ENCODE measurements at places on chromosomes 4 and X.

DNA sequence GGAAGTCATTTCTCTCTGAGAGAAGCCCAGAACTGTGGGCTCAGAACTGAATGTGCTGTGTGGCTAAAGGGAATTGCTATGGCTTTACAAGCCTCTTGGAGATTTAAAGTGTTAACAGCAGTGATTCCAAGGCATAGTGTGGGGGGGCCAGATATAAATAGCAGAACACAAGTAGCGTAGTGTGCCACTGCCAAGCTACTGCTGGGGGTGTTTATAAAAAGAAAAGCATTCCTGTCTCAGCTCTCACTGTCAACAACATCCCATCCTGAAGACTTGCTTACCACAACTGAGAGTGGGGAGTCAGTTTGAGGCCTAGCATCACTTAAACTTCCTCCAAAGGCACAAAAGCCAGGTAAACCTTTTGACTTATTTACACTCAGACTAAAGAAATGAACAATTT lies at the start of gene ART3:
TSS of gene ART3 (plus strand) at position 242 of the 400 bp plus-strand sequence. CDS start 1,181 bp downstream, outside the sequence.
- no peak for DNase-seq

DNA sequence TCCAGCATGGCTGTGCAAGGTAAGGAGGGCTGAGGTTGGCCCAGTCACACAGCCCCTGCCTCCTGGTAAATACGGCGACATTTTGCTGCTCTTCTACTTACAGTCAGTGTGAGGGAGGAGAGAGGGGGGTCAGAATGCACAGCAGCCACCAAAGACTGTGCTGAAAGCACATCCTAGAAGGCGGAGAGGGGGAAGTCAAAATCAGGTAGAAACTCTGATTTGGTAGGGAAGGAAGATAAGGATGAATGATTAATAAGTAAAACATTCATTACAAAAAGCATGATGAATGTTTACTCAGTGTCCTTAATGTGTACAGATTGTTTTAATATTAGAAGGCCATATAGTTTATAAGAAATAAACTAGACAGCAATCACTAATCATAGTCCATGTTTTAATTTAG lies 57.5 kb downstream of the ADD1 start:
- no peak for DNase-seq

GRCh38 chrX:15087747-15088146 lies 182.1 kb downstream of the ASB9 start:
- DNase-seq, result no peak

DNA sequence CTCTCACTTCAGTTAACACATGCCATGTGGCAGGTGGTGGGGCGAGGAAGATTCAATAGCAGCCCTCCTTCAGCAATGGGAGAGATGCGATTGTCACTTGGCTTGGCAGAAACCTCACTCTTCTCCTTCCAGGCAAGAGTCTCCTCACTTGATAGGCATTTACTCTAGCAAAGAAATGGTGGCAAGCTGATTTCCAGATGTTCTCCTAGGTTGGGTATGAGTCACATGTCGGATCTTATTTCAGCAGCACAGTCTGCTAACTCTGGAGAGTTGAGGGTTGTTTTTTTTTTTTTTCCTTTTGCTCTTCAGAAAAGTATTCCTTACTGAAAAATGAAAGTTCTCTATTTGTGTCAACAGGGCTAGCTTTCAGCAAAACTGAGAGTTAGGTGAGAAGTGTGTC lies 119.5 kb upstream of the CHRDL1 start:
- DNase-seq, result no peak

GRCh38 chr4:76543378-76543777 lies 108.3 kb downstream of the SHROOM3 start:
- no peak for DNase-seq

DNA sequence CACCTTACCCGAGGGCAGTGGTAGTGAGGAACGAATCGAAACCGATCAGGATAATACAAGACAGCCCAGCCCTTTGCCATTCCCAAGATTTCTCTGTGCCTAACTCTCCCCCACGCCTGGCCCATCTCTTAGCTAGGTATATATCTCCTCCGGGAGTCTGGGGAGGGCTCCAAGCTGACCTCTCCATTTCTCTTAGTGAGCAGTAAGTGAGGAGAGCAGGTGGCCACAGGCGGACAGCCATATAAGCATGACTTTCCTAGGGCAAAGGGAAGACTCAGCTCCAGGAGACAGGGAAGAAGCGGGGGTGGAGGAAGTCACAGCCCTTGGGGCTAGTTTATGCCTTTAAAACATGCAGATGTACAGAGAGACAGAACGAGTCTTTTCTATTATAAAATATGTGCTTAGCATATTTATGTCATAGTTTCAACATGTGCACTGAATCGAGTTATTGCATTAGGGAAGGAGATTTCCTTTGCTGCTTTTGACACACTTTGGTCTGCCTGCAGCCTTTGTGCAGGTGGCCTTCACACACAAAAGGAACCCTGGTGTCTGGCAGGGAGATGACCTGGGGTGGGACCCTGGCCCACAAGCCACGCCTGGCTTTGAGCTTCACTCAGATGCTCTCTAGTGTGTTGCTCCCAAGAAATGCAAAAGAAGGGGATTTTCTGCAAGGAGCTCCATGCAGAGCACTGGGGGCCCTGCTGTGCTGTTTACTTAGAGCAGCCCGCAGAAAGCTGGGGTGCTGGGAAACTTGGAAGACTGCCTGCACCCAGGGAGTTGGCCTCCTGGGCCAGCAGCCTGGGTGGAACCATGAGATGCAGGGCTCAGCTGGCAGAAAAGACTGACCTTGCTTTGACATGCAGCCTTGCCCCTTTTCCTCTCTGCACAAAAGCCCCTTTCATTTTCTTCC lies 613.3 kb downstream of the BCOR start:
- DNase-seq, result no peak

DNA sequence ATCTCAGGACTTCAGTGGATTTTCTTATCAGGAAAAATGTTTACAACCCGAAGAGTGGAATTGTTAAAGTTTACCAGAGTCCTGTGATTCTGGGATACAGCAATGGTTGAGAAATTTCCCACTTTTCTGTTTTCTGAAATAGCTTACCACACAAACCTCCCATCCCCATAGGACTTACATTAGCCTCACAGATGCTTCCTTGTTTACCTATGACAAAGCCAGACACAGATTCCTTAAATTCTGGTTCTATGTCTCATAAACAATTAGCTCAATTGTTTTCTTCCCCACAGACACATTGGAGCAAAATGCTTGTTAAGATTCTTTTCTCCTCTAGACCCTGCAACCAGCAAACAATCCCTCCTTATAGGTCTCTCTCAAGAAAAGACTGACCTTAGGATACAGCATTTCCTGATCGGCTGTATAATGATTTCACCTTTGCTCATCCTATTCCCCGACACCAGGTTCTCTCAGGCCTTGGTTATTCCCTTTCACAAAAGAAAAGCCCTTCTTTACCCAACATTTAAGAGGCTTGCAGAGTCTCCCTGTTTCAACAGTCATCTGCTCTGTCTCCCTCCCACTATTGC lies 886.2 kb downstream of the ARAP2 start:
- no peak for DNase-seq
